Hypothalamus (tissue), 51 donors: ENCODE measurements at places on chromosomes 5 and 9.

GRCh38 chr9:92983984-92984589 is 36.8 kb downstream of the FGD3 start:
- DNase-seq = no peak

- no peak for DNase-seq
These were observed 24.8 kb downstream of the ANXA1 start for GRCh38 chr9:73176450-73176875.

DNA sequence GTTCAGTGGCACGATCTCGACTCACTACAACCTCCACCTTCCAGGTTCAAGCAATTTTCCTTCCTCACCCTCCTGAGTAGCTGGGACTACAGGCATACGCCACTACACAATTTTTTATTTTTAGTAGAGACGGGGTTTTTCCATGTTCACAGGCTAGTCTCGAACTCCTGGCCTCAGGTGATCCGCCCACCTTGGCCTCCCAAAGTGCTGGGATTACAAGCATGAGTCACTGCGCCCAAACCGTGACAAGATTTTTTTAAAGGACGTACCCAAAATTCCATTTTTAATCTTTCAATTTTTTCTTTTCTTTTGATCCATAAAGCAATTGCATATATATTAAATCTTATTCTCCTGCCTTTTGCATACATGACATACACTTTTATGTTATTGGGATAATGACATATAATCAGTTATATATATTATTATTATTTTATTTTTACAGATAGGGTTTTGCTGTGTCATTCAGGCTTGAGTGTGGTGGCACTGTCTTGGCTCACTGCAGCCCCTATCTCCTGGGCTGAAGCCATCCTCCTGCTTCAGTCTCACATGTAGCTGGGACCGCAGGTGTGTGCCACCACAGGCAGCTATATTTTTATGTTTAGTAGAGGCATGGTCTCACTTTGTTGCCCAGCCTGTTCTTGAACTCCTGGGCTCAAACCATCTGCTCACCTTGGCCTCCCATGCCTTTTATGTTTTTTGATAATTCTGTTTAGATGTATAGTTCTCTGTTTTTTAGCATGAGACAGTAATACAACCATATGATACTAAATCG is 71.9 kb downstream of the RAB24 start:
- DNase-seq = no peak

- DNase-seq = peak; percentile 32
These were observed 135.7 kb downstream of the CAAP1 start for GRCh38 chr9:26756881-26757280.

DNA sequence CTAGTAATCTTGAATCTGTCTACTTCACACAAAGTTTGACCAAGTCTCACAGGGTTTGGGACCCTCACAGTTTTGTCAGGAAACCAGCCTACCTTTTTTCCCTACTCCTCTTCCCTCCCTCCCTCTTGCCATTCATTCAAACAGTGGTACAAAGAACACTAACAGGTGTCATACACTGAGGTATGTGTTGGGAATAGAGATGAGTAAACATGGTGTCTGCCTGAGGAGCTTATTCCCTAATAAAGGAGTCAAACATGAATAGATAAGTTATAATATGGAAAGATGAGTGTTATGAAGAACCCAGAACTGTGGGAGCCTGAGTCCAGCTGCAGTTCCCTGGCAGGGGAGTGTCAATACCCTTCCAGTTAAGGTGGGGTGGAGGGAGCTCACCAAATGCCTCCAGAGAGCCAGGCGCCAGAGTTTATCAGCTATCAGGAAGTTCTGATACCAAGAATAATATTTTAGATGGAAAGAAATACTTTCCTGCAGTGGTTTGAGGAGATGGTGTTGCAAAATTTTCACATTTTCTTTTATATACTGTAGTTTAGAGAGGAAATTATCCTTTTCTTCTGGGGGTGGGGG is 183.4 kb upstream of the NR3C1 start:
- DNase-seq = no peak

DNA sequence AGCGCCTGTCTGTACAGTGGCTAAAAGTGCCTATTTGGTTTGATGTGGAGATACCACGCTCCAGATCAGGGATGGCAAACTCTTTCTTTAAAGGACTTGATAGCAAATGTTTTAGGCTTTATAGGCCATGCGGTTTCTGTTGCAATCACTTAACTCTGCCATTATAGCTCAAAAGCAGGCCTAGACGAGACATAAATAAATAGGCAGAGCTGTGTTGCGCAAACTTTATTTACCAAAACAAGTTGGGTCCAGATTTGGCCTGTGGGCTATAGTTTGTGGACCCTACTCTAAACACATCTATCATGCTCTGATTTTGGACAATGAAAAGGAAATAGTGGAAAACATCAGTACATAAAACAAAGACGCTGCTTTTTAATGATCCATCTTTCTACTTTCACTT is 79.2 kb downstream of the PTCH1 start:
- DNase-seq = no peak

GRCh38 chr5:81021486-81021885 is 61.3 kb downstream of the RASGRF2 start:
- DNase-seq = no peak

GRCh38 chr9:93036887-93037475 is 21.5 kb upstream of the SUSD3 start:
- DNase-seq = no peak

GRCh38 chr5:116509483-116510244 is 65.0 kb downstream of the SEMA6A start:
- no peak for DNase-seq

DNA sequence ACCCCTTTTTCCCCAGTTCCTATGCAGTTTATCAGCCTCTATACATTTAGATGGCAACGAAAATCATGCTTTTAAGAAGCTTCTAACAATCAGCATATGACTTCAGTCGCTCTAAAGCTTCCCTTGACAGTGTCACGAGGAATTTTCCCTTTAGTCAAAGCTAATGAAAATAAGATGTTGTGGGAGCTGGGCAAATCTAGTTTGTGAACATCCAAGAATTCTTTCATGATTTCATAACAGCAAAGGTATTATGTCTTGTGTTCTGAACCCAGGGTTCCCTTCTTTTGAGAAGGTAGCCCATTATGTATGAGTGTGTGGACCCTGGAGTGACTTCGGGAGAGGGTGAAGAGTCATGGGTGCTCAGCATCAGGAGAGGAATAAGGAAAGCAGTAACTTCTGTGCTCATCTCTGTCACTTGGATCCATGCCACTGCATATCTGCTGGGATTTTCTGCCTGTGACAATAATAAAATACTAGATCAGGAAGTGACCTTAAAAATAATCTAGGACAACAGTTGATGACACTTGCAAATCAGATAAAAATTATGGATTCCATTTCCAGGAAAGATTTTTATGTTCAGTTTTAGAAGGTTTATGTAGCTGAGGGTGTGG is 102.4 kb downstream of the PCSK1 start:
- no peak for DNase-seq

DNA sequence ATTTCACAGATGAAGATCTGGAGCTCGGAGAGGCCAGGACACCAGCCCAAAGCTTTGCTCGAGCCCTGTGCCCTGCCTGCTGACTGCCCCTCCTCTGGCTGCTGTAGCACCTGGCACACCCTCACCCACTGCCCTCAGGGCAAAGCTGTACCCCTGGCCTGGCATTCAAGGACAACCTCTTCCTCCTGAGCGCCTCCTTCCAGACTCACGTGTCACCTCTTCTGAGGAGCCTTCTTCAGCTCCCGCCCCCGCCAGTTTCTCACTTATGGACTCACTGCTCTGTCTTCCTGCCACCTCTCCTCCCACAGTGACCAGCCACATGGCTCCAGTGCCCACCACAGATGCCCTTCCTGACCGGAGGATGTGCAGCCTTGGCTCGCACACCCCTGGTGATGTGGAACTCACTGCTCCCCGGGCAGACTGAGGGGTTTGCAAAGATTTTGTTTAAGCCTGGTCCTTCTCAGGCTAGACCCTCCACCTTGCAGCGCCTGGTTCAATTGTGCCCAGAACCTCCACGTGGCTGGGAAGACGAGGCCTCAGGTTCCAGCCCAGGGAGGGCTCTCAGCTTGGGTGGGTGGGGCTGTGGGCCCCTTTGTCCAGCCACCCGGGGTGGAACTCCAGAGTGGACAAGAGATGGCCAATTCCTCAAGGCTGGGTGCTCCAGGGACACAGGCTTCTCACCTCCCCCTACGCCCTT is 46.6 kb upstream of the PHYKPL start:
- DNase-seq = no peak

GRCh38 chr5:104763216-104763615 is 1200.6 kb upstream of the NUDT12 start:
- no peak for DNase-seq

DNA sequence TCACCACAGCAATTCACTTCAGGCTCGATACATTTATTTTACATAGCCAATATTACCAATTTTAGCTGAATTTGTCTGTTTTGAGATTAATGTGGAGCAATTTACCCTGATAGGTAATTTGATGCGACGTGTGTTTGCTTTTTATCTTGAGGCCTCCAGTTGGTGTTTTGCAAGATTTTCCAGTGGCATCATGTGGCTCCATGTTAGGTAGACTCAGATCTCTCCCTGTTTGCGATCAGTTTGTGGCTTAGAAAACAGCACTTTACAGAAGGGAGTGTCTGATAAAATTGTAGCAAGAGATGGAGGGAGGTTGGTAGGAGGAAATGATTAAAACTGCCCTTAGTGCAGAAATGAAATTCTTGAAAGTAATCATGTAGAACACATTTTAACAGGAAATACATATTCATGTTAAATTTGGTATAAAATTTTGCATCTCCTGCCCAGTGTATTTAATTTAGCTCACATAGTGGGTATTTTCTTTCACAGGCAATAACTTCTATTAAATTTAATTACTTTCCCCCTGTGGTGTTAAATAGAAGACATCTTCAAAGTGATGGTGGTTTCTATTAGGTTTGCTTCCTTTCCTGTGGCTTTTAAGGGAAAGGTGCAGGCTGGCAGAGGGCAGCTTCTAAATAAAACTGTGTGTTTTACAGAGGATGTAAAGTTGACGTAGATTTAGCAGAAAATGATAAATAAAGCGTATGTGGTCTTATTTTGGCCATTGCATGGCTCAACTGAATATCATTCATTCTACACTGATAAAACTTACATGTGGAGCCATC is 135.8 kb downstream of the KDM4C start:
- DNase-seq = no peak
